ENCODE measurements at places on chromosomes 6 and 20. TPM values are rescaled to one million over a fixed set of nuclear protein-coding genes. Genes with fewer than 3 reads are reported as not detected.

MLN gene
- 2.1 TPM for polyA plus RNA-seq

RBPJL gene
- polyA plus RNA-seq = not detected

NFATC2 gene
- polyA plus RNA-seq = 1.6 TPM

FAM162B gene
- 4.0 TPM for polyA plus RNA-seq
